KBM-7 (cell line): ENCODE measurements at places on chromosomes 7 and 10.
A peak's percentile ranks its signal among the peaks of the same experiment; 100 is the strongest.

DNA sequence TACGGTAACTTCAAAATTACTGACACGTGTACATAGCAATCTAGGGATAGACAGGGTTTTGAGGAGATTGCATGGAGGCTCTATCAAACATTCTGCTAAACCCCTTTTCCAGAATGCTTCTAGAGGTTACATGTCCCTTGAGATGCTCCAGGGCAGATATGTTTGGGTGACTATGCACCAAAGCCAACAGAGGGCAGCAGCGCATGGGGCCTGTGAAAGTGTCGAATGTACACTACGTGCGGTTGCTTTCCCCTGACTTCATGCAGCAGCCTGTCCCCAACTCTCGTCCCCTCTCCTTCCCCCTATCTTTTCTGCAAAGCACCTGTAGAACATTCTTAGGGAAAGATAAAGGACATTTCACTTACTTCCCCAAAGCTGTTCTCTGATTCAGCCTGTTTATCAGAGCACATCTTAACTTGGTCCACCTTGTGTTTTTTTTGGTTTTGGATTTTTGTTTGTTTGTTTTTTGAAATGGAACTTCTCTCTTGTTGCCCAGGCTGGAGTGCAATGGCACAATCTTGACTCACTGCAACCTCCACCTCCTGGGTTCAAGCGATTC is 90.2 kb downstream of the UBE3C start:
- DNase-seq: peak; percentile 43

DNA sequence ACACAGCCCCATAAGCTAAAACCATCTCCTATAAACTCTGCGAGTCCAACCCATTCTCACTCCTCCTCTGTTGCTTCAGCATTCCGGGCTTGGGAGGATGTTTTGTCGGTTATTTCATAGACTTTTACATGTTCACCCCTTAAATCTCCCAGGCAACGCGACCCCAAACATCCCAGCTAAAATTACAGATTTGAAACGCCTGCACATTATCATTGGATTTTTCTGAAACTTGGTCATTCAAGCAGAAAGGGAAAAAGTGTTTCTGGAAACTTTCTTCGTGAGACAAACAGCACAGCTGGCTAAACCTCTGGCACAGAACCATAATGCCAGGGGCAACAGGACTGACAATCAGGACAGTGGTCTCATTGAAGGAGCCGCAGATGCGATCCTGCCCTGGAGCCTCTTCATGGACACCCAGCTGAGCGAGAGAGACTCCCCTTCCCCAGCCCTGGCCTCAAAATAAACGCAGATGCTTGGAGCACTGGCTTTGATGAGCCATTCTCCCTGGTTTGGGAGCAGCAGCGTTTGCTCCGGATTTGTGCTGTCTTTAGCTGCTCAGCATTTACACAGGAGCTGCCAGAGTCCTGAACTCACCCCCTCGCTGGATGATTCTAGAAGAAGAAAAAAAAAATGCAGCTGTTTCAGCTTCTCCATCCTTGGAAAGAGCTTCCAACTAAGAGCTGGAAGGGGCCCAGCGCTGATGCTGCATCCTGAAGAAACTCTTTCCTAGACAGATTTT is 30.1 kb downstream of the AFAP1L2 start:
- DNase-seq: no peak

GRCh38 chr7:44151956-44152355 is 10.8 kb upstream of the MYL7 start:
- DNase-seq: no peak

DNA sequence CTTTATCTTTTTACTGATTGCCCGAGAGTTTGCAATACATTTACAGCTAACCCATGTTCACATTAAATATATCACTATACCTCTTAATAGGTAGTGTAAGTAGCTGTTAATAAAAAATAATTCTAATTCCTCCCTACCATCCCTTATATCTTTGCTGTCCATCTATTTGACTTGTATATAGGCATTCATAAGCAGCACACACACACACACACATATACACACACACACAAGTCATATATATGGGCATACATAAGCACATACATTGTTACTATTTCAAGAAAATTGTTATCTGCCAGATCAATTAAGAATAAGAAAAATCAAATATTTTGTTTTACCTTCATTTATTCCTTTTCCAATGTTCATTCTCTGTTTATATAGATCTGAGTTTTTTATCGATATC is 176.4 kb downstream of the PPP1R3A start:
- no peak for DNase-seq

DNA sequence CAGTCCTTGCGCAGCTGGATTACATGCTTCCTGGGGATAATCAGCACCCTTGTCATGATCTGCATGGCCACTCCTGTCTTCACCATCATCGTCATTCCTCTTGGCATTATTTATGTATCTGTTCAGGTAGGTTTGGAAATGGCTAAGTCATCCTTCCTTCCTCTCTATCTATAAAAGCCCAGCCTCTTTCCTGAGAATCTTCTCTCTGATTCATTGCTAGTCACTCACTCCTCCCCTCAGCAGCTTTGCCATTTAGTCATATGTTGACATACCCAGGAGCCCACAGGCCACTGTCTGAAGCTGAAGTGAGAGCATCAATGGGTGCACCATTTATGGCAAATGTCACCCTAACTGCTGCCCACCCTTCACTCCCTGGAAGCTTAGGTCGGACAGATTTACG is 52.0 kb downstream of the ABCC2 start:
- DNase-seq: no peak

- no peak for DNase-seq
These were observed 275.7 kb upstream of the LRGUK start for GRCh38 chr7:133851411-133851810.

DNA sequence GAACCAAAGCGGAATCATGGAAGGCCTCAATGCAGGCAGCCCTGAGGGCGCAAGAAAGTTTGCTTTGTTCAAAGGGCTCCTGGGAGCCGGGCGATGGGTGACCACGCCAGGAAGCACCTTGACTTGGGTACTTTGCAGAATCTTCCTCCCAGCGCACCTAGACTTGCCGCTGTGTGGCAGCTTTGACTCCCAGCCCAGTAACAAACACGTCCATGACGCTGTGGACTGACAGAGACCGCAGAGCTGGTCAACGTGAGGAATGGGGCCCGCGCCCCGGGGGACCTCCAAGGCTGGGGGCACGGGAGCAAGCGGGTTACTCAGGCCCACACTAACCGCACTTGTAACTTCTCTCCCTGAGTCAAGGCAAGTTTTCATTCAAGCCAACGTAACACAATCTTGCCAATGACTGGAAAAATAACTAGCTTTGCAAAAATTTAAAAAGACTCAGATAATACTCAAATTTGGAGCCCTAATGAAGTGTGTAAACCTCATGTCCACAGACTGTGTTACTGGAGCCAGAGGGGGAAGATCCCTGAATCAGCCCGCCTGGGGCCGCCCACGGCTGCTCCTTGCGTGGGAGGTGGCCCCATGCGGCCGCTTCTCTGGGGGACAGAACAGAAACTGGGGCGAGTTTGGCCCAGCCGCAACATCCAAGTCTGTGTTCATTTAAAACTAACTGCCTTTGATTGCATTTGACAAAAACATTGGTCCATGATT is 130.8 kb downstream of the DNAJB6 start:
- no peak for DNase-seq

DNA sequence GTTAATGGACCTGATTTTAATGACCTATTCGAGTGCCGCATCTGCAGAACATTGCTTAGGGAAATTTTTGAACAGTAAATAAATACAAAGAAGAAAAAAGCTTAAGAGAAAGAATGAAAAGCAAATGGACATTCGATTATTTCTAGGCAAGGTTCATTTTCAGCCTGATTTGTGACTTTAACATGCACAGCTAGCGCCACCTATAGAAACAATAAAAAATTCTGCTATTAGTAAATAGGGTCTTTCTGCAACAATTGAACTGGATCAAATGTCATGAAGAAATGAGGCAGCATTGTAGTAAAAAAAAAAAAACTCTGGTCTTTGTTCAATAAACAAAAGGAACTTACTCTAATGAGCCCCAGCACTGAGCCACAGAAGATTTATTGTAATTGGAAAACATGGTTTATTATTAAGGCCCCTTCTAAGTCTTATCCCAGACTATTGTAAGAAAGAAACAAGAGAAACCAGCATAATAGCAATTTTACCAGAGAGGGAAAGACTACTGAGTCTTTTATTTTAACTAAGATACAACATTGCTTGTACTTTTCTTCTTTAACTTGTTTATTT is 41.4 kb upstream of the GHITM start:
- peak; percentile 11 for DNase-seq

DNA sequence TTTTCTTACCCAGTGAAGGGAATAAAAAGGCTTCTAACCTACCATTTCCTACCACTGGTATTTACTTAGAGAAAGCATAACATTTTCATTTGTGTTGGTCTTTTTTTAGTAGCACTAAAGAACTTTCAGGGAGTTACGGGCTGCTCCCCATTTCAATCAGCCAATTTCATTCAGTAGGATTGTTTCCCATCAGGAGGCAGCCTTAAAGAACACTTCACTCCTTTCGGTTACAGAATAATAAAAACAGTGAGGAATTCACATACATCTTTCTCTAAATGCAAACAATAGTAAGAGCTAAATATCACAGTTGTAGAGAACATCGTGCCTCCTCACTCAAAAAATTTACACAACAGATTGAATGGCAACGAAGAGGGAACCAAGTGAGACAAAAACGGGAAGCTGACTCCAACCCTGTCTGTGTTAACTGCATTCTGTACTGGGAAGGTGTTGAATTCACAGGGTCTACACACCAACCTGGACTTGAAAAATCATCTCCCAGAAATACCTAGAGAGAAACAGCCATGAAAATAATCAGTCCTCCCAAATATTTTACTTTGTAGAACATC is 55.5 kb upstream of the ABLIM1 start:
- no peak for DNase-seq

DNA sequence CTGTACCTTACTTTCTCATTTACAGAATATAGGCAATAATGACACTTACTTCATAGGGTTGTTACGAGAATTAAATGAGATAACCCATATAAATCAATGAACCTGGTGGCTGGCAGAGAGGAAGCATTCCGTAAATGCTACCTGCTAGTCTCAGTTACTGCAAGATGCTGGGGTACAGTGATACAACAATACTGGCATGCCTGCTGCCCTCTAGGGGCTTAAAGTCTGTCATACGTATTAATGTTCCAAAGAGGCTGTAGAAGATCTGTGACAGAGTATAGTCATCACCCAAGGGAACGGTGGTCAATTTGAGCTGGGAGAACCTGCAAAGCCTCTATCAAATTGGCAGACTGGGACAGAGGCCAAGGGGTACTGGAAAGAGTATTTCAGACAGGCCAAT is 421.5 kb downstream of the GPAM start:
- no peak for DNase-seq

GRCh38 chr10:114576132-114576487 is 82.0 kb downstream of the ABLIM1 start:
- DNase-seq: no peak

DNA sequence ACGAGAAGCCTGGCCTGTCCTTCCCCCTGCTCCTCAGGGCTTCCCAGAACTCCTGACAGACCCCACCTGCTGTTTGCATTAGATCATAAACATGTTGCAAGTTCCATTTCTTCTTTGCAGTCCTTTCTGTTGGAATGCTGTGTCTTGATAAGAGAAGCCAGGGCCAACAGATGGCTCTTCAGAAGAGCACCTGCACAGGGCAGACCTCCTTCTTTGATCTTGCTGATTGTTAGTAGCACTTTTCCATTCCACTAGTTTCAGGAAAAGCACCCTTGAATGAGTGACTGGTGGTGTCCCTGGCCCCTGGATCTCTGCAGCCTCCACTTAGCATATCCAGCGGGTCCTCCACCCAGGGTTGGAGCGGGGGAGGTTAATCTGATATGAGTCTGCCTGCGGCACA is 243.2 kb downstream of the GFRA1 start:
- no peak for DNase-seq

GRCh38 chr10:78010278-78010677 is 19.0 kb downstream of the POLR3A start:
- no peak for DNase-seq

- no peak for DNase-seq
These were observed 181.4 kb upstream of the TNS3 start for GRCh38 chr7:47763063-47763974.

DNA sequence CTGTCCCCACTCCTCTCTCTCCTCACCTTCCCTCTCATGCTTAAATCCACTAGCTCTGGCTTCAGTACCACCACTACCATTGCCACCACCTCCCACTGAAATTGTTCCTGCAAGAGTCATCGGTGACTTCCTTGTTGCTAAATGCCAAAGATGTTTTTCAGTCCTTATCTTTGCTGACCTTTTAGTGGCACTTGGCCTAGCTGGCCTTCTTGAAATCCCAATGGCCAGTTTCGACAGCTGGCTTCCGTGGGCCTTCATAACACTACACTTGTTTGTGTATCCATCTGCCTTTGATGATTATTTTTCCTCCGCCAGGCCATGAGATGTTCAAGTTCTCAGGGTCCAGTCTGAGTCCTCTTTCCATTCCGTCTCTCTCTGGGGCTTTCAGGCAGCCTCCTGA is 118.2 kb upstream of the NANOS1 start:
- DNase-seq: no peak

- no peak for DNase-seq
These were observed 670.1 kb upstream of the POM121L12 start for GRCh38 chr7:52365349-52365748.

- DNase-seq: no peak
These were observed 935.6 kb downstream of the GRID1 start for GRCh38 chr10:85430991-85431390.

GRCh38 chr7:17016402-17017010 is 134.7 kb upstream of the AGR3 start:
- DNase-seq: no peak

DNA sequence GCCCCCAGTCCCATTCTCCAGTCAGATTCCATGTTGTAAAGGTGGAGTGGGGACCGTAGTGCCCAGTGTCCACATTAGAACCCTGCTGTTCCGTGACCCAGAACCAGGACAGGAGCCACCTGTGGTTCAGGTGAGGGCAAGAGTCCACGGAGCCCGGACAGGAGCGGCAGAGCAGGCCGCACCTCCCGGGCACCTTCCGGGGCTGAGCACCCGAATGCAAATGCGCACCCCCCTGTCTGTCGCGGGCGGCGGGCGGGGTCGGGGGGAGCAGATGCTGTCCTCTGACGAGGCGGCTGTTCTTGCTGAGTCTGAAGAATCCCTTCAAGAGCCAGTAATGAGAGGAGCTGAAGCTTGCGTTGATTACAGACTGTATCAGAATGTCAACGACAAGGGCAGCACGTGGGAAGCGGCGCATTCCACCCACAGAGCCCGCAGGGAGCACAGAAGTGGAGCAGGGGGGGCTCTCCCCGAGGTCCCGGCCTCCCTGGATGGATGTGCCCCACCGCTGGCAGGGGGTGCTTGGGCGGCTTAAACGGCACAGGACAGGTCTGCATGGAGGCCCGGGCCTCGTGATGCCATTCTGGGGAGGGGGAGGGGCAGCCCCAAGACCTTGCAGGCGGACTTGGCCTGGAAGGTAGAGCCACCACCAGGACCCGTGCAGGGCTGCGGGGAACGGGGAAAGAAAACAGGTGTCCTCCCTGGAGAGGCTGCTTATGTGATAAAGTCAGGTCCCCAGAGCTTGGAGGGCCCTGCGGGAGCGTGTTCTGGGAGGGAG is 407.5 kb upstream of the RNF32 start:
- no peak for DNase-seq

DNA sequence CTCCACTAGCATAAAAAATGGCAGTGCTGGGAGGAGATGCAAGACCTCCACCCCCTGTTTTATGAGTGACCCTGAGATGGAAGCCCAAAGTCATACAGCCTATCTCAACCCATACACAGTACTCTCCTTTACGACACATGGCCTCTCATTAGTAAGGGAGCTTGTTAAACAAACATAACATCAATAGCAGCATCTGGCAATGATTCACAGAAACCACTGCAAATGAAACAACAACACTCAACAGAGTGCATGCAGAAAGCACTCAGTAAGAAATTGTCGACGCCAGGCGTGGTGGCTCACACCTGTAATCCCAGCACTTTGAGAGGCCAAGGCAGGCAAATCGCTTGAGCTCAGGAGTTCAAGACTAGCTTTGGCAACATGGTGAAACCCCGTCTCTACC is 27.5 kb upstream of the FIGNL1 start:
- no peak for DNase-seq
